ENCODE measurements at places on chromosomes 3 and 15.

- DNase-seq: no peak
These were observed 52.9 kb downstream of the BSN start for GRCh38 chr3:49607105-49607591.

GRCh38 chr15:66454143-66454542 is 43.4 kb downstream of the SNAPC5 start:
- no peak for DNase-seq

DNA sequence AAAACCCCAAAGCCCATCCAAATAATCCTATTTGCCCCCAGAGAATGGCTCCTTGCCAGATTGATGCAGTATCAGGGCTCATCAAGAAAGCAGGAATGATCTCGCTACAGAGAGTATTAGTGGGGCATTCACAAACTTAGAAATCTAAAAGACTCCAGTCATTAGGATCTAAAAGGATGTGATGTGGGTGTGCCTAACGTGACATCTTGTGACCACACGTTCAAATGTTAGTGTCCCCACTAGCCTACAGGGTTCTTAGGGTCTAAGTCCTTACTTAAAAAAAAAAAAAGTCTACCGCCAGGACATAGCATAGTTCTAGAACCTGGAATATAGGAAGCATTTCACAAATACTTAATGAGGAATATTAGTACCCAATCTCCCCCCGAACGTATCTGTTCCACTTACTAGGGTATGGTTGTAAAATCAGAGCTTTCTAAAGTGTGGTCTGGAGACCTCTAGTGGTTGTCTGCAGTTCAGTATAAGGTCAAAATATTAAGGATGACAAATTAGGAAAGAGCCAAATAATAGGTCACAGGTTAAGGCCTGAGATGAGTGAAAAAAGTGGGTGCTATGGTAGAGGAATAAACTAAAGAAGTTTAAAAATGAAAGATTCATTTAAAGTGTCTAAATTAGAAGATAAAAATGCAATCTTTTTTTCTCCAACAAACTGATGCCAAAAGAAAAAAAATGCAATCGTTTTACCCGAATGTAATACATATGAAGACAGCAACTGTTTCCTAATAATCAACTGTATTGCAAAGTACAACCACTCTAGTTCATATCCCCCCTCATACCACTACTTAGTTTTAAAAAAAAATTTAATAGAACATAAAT is 4.2 kb upstream of the CHRM5 start:
- DNase-seq: peak; percentile 29

DNA sequence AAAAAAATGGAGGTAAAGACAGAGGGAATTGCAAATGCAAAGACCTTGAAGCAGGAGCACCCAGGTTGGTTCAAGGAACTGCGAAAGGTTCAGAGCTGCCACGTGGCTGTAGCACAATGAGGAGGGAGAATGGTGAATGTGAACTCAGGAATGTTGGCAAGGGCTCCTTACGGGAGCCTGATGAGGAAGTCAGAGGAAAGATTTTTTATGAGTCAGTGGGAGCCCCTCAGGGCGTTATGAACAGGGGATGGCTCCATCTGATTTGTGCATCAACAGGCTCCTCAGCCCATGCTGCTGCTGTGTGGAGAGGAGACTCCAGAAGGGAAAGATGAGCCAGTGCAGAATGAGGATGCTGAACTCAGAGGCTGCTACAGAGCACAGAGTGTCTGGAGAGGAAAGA is 194.4 kb downstream of the ARRDC4 start:
- no peak for DNase-seq

- no peak for DNase-seq
These were observed 9.6 kb upstream of the LIPH start for GRCh38 chr3:185561958-185562357.

DNA sequence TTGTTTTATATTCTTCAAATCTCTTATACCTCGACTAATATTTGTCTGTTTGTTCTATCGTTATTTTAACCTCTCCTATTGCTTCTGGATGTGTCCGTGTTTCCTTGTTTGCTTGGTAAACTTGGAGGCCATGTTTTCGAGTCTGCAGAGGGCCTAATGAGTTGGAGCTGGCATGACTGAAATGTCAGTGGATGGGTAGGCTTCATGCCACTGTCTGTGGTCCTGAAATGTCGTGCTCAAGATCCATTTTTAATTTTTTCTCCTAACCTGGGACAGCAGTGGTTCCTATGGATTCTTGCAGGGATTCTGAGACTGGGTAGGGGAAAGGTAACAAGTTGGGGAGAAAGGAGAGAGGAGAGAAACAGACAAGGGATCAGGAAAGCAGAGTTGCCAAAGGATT is 18.8 kb upstream of the GASK1A start:
- DNase-seq: no peak

GRCh38 chr3:64138656-64139375 is 86.5 kb downstream of the PRICKLE2 start:
- no peak for DNase-seq

DNA sequence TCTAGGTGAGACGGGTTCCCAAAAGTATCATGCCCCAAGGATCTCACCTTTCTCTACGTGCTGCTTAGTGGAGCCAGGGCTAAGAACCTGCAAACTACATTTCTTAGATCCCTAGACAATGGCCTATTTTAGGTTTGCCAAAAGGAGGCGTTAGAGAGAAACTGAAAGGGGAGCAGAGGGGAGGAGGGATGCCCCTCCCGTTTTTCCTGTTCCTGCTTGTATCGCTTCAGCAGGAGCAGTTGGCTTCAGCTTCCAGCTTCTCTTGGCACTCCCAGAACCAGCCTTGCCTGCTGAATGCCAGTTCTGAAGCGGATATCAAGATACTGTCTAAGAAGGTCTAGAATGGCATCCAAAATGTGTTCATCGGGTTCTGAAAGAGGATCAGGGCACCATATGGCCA is 58.4 kb upstream of the ABHD17C start:
- no peak for DNase-seq

- no peak for DNase-seq
These were observed 62.0 kb upstream of the NR2E3 start for GRCh38 chr15:71748293-71748718.

- no peak for DNase-seq
These were observed 531 bp upstream of the MAP1A start for GRCh38 chr15:43516801-43517353.

DNA sequence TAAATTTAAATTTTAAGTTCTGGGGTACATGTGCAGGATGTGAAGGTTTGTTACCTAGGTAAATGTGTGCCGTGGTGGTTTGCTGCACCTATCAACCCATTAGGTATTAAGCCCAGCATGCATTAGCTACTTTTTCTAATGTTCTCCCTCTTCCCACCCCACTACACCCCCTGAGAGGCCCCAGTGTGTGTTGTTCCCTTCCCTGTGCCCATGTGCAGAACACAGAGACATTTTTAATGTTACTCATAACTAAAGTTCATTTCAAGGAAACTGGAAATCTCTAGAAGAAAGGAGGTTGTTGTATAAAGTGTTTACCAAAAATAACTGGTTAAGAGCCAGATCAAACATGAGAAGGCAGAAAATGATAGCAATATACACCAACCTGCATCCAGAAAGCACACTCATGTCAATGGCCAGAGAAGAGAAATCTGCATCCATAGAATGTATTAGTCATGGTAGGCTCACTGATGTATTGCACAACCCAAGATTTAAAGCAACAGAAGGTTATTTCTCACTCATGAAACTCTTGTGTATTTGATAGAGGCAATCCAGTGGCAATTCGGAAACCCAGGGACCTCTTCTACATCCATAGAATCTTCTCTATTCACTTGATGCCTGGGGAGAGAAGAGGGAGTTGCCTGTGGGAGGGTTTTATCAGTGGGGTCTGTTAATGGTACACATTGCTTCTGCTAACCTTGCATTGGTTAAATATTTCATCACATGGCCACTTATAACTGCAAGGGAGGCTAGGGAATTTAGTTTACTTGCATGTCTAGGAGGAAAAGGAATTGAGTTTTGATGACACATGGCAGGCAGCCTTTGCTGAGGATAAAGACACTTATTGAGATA is 321.9 kb upstream of the RASGRP1 start:
- no peak for DNase-seq

- DNase-seq: no peak
These were observed 143.2 kb downstream of the P2RY1 start for GRCh38 chr3:152978152-152978551.

GRCh38 chr3:25843332-25843731 is 53.4 kb downstream of the OXSM start:
- no peak for DNase-seq

DNA sequence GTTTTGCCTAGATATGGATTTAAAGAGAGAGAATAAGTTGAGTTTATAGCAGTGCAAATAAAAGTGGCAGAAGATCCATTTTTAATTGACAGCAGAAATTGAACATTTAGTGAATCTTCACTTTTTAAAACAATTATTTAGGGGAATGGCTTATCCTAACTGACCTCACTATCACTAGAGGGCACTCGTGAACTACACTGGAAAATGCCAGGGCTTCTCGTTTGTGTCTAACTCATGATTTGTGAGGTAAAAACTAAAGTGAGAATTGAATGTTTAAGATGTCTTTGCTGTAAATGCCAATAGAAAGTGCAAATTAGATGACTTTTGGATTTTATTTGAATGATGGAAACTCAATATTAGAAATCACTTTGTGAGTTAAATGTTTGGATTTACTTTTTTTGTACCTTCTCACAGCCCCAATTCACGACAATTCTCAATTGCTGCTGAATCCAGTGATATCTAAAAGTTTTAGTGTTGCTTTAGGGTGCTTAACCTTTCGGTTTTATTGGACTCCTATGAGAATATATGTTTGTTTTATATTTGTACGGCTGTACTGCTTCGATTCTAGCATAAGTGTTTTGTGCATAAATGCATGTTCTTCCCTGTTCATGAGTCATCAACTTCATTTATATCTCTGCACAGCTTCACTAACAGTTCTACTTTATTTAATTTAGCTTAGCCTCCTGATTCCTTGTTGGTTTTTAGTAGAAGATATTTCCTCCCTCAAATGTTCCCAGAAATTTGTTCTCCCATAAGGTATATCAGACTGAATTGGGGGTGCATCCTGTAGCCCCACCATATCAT is 462.1 kb downstream of the MFSD1 start:
- no peak for DNase-seq

Measured in NCI-H1092 treated with DMSO at 0.1 percent for 48 hours (cell line).